ENCODE measurements at places on chromosomes 7 and 10. TPM values are rescaled to one million over a fixed set of nuclear protein-coding genes. Genes with fewer than 3 reads are reported as not detected.

- DNase-seq, result no peak
- H3K4me3 ChIP-seq, result peak overlapping the region; percentile 83
- H3K4me1 ChIP-seq, result peaks cover 77% of the 10 kb centered on the region
These were observed 1.3 kb downstream of the ZNF775 start for GRCh38 chr7:150380463-150380862.

GRCh38 chr7:366161-366803 is 76.3 kb downstream of the FOXL3 start:
- DNase-seq, result no peak
- H3K4me1 ChIP-seq, result peaks cover 46% of the 10 kb centered on the region
- H3K4me3 ChIP-seq, result peak overlapping the region; percentile 4
- H3K27me3 ChIP-seq, result peaks cover 3% of the 10 kb centered on the region
- peaks cover 2% of the 10 kb centered on the region for H3K36me3 ChIP-seq
- peak overlapping the region; percentile 87 for H3K27ac ChIP-seq

DNA sequence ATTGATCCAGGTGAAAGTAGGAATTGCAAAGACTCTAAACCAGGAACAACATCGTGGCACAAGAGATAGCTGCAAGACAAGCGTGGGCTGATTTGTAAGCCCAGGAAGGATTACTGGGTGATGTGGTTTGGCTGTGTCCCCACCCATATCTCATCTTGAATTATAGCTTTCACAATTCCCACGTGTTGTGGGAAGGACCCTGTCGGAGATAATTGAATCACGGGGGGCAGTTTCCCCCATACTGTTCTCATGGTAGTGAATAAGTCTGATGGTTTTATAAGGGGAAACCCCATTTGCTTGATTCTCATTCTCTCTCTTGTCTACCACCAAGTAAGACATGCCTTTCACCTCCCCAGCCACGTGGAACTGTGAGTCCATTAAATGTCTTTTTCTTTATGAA is 59.5 kb downstream of the ST8SIA6 start:
- peaks cover 13% of the 10 kb centered on the region for H3K4me1 ChIP-seq
- peaks cover 27% of the 10 kb centered on the region for H3K27me3 ChIP-seq
- no peaks in the 10 kb centered on the region for H3K36me3 ChIP-seq
- H3K27ac ChIP-seq, result no peak overlapping the region
- no peak for DNase-seq

GRCh38 chr10:28291881-28292297 is 11.0 kb downstream of the MPP7 start:
- H3K27me3 ChIP-seq, result peaks cover 2% of the 10 kb centered on the region
- H3K4me3 ChIP-seq, result no peak overlapping the region
- H3K27ac ChIP-seq, result no peak overlapping the region
- H3K4me1 ChIP-seq, result peaks cover 20% of the 10 kb centered on the region
- no peaks in the 10 kb centered on the region for H3K36me3 ChIP-seq
- DNase-seq, result no peak

DNA sequence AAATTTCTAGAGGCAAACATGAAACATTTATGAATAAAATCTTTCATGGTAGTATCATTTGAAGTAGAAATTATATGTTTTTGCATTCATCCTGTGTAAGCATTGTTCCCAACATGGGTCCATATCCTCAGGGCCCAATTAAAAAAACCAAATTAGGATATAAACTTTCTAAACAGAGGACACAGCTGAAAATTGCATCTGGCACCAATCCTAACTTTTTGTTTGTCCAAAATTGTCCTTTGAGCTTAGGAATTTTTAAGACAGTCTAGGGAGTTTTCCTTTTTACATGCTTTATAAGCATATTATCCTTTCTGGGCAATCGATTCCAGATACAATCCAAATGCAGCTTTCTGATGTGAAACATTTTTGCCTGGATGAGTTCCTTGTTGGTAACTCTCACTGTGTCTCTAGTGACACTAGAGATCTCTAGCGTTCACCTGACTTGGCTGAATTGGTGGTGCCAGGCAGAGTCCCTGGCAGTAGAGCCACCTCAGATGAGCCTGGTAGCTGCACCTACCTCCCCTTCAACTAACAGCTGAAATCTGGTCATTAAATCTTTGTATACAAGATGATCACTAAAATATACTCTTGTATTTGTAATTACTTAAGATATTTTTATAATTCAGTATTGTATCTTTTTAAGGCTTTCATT is 137.6 kb upstream of the SAMD8 start:
- H3K4me3 ChIP-seq, result no peak overlapping the region
- peaks cover 68% of the 10 kb centered on the region for H3K4me1 ChIP-seq
- H3K27me3 ChIP-seq, result no peaks in the 10 kb centered on the region
- H3K27ac ChIP-seq, result no peak overlapping the region
- DNase-seq, result no peak

GRCh38 chr7:108452707-108453106 is 3.5 kb downstream of the NRCAM start:
- no peaks in the 10 kb centered on the region for H3K36me3 ChIP-seq
- H3K27me3 ChIP-seq, result peaks cover 72% of the 10 kb centered on the region
- H3K4me3 ChIP-seq, result no peak overlapping the region
- H3K27ac ChIP-seq, result no peak overlapping the region

DNA sequence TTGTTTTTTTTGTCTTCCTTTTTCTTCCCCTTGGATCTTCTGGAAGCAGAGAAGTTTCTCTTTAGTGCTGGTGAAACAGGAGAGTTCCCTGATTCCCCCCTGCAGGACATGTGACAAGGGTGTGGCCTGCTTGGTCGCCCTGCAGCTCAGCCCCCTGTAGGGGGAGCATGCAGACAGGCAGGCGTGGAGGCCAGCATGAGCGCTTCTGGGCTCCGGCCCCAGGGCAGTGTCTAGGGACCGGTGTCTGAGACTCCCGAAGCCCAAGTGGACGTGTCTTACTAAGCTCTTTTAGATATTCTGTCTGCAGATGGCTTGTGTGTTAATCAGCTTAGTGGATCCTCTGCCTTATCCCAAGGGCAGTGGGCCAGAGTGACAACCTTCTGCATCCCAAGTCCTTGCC is 26.1 kb downstream of the PRSS58 start:
- DNase-seq, result no peak
- no peak overlapping the region for H3K27ac ChIP-seq
- peaks cover 31% of the 10 kb centered on the region for H3K27me3 ChIP-seq
- H3K36me3 ChIP-seq, result no peaks in the 10 kb centered on the region

DNA sequence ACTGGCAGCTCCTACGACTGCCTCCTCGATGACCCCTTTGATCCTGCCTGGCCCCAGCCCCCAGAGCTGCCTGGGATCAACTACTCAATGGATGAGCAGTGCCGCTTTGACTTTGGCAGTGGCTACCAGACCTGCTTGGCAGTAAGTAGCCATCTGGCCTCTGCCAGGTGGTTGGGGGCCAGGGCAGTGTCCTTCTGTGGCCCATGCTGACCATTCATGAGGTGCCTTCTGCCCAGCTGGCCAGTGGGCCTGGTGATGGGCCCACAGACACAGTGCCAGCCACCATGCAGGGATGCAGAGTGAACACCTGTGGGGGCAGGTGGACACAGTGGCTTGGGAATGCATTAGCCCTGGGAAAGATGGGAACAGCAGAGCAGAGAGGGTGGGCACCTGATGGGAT is 50.0 kb downstream of the TBATA start:
- H3K4me3 ChIP-seq, result no peak overlapping the region
- no peak overlapping the region for H3K27ac ChIP-seq
- no peaks in the 10 kb centered on the region for H3K36me3 ChIP-seq
- peaks cover under 1% of the 10 kb centered on the region for H3K4me1 ChIP-seq
- no peaks in the 10 kb centered on the region for H3K27me3 ChIP-seq

DNA sequence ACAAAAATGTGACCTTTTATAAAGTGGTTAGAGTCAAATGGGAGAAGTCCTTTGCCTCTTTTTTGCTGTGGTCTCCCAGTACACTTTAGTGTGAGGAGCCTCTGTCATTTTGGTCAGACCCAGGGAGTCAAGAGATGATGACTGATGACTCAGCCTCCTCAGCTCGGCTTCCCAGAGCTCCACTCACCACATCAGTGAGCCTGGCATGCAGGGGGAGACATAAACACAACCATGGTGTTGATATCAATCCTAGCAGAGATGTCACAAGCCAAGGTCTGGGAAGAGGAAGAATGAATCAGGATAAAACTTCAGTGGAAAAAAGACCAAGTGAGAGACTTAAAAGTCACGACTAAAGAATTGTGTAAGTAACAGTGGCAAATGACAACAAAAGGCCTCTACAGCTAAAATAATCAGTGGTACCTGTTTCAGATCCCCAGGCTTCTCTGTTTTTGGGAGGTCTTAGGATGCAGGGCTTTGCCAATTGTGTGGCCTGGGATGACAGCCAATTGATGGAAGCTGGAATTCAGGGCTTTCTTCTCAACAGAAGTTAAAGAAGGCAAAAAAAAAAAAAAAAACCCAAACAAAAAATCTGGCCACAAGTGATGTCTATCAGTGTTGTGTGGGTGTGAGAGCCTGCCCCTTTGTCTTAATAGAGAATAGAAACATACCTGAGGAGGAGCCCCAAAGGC is 50.2 kb downstream of the TFAM start:
- H3K4me3 ChIP-seq, result no peak overlapping the region
- peaks cover 3% of the 10 kb centered on the region for H3K36me3 ChIP-seq
- H3K4me1 ChIP-seq, result peaks cover 34% of the 10 kb centered on the region
- no peaks in the 10 kb centered on the region for H3K27me3 ChIP-seq
- H3K27ac ChIP-seq, result peak overlapping the region; percentile 66

GRCh38 chr10:126844406-126844805 is 60.8 kb upstream of the DOCK1 start:
- H3K36me3 ChIP-seq, result no peaks in the 10 kb centered on the region
- H3K27ac ChIP-seq, result no peak overlapping the region
- no peak overlapping the region for H3K4me3 ChIP-seq
- no peaks in the 10 kb centered on the region for H3K4me1 ChIP-seq
- DNase-seq, result no peak

DNA sequence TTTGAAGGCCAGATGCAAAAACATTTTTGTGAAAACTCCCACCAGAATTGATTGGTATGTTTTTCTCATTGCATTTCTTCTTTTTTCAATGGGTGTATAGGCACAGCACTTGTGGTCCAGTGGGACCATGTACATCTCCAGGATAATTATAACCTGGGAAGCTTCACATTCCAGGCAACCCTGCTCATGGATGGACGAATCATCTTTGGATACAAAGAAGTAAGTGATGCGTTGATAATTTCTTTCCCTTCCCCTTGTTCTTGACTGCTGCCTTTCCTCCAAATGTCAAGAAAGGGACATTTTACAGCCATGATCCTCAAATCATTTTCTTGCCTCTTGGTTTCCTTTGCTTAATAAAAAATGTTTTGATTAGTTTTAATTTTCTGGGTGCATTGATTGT is 331.5 kb downstream of the PLXDC2 start:
- no peak for DNase-seq
- no peaks in the 10 kb centered on the region for H3K4me1 ChIP-seq
- peaks cover 19% of the 10 kb centered on the region for H3K36me3 ChIP-seq

EPHA1 gene
- 23.2 TPM for total RNA-seq

ACTL6B gene
- not detected for total RNA-seq

Measured in mesothelial cell of epicardium (in vitro differentiated cells).